ENCODE measurements at places on chromosomes 3 and 15.
A peak's percentile ranks its signal among the peaks of the same experiment; 100 is the strongest.

DNA sequence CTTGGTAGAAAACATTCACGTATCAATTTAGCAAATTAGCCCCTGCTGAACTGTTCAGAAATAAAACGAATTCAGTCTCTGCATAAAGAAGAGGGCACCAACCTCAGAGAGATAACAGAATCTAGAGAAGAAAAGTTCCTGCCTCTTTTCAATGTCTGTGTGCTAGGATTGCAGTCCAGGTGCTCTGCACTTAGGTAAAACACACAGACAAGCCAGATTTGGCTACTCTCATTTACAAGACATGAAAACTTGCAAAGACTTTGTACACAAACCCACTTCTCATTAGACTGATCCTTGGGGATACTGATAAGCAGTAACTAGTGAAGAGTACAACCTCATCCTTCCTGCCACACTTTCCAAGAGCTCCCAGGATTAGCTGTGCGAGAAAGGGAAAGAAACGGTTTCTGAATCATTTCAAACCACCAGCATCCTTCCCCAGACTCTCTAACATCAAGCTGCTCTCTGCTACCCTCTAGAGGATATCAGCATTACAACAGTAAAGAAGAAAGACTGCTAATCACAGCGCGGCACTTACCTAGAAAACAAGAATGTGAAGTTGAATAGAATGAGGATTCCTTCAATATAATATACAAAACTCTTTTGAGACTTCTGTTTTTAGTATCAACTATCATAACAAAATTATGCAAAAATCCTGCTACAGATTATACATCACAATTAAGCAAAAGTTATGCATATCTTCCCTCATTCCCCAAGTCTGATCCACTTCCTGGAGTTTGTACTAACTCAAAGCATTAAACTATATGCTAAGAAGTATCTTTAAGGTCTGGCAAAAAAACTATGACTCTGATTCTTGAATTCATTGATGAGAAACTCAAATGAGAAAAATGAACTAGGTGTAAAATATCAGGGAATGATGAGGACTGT is 306.4 kb downstream of the MAGI1 start:
- DNase-seq = no peak

DNA sequence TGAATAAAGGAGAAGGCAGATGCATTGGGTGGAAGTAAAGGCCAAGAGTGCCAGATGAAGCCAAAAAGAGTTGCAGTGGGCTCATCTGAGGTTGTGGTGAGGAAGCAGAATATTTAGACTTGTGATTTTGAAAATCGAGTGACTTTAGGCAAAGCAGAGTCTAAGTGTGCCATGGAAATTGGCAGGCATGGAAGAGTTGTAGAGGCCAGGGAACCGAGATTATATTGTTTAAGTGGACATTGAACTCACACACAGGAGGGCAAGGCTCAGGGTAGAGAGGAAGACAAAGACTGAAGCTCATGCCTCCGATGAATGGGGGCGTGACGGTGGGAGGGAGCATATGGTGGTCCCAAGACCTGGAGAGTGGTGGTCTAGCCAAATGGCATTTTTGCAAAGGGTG is 347.5 kb downstream of the EPHB1 start:
- no peak for DNase-seq

DNA sequence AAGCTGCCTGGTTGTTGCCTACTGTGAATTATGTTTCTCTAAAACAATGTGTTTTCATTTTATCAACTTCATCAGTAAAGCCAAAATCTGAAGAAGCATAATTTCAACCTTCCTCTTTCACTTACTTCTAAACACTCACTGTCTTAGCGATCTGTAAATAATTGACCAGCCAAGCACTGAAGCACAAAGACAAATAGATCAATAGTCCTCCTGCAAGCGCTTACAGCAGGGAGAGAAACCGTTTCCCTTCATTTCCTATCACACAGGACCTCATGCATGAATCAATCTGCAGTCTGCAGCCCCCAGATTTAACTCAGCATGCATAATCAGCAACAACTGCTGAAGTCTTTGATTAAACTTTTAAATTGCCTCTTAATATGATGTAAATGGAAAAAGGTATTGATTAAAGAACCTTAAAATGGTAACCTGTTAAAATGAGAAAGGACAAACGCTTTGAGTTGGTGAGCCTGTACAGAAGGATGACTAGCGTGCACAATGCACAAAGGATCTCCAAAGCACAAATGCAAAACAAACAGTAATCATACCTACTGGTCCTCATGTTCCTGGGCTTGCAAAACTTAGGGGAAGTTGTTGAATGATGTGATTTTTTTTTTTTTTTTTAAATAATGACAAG is 370.2 kb upstream of the ZNF385D start:
- DNase-seq = no peak

DNA sequence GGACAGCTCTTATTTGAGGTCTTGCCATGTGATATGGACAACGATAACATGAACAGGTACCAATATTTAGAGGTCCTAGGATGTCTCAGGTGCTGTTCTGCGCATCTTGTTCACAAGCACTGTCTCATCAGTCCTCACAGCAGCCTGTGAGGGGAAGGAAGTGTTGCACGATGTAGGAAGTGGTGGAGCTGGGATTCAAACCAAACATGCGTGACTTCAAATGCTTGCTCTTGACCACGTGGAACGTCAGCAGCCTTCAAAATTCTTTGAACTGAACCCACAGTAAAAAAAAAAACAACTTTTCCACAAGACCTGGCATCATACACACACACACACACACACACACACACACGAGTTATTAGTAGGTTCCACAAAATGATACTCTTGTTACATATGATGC is 153.4 kb upstream of the SMAD3 start:
- no peak for DNase-seq

- DNase-seq = no peak
These were observed 476.6 kb upstream of the ROBO1 start for GRCh38 chr3:80244390-80244789.

- no peak for DNase-seq
These were observed 31.3 kb upstream of the NFKBIZ start for GRCh38 chr3:101817992-101818391.

DNA sequence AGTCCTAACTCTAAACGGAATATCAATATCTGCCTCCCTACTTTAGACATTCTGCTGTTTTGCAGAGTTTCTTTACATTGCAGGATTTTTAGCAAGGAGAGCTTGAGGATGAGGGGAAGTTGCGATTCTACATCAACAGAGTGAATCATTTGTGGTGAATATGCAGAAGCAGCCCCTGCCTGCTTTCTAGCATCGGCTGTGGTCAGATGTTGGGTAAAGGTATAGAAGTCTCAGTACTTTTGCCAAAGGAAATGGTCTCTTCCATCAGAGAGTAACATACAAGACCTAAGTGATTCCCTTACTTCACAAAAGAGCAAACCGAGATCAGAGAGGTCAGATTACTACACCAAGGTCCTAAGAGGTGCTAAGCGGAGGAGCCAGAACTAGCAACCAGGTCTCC is 15.2 kb downstream of the ST3GAL6 start:
- DNase-seq = no peak

DNA sequence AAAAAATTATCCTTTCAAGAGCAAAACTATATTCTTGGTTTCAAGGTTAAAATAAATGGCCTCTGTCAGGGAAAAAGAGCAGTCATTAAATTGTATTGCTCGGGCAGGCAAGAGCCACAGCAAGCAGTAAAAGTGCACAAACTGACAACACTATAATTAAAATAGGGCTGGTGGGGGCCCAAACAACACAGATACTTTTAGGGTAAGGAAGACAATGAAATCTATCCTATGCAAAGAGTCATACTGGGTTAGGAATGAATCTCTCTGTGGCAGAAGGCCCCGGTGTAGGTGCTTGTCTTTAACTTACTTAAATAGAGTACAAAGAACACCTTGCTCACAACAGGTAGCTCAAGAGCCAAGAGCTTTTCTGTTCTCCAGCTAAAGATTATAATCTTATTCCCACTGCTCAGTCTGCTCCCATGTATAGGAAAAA is 94.7 kb downstream of the DLG1 start:
- DNase-seq = no peak

- no peak for DNase-seq
These were observed 9.7 kb downstream of the PLA2G4D start for GRCh38 chr15:42084465-42085235.

GRCh38 chr3:97871801-97872524 is 50.2 kb downstream of the CRYBG3 start:
- DNase-seq = peak; percentile 5

DNA sequence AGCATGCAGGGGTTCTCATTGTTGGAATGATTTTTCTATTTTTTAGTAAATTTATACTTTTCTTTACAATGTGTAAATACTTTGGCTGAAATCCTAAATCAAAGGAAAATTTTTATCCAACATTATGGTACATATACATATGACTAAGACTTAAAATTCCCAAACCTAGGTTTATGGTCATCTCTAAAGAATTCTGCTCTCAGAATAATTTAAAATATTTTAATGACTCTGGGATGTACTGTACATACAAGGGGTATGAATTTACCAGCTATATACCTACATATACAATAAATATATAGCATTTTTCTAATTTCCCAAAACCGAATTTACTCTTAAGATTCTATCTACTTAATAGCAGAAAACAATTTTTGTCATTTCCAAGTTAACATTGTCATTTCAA is 137.9 kb upstream of the POU1F1 start:
- no peak for DNase-seq

DNA sequence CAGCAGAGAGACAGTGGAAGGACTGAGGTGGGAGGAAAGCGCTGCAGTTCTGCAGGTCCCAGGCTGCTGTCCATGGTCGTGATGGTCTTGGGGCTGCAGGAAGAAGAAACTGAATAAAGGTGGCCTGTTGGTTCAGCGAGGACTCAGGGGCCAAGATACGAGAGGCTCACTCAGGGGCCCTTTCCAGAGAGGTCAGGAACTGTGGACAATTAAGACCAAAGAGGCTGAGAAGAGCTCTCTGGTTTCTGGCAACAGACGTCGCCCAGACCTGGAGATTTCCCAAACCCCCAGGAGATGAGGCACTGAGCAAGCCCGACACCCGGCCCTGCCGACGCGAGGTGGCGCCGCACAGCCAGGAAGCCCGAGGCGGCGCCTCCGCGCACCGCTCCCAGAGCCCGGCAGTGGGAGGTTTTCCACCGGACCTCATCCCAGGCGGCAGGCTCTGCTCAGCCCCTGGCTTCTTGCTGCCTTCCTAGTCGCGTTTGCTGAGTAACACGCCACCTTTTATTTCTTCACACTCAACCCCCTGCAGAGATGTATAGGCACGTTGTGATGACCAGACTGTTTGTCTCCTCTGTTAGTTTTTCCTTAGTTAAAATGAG is 56.4 kb upstream of the ARRDC4 start:
- DNase-seq = no peak

DNA sequence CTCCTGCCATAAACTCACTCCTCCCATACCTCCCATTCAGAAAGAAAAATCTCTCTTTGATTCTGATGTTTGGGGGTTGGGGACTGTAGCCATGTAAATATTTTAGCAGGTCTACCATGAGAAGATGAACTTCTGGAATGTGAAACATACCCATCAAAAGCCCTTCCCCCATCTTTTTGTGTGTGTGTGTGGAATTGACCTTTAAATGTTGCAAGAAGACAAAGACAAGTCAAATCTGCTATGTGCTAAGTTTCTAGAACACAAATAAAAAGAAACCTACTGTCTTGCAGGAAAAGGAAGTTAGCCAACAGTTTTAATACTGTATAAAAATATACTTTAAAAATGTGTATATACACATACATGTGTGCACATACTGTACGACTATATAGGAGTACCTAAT is 29.7 kb upstream of the USP50 start:
- no peak for DNase-seq

DNA sequence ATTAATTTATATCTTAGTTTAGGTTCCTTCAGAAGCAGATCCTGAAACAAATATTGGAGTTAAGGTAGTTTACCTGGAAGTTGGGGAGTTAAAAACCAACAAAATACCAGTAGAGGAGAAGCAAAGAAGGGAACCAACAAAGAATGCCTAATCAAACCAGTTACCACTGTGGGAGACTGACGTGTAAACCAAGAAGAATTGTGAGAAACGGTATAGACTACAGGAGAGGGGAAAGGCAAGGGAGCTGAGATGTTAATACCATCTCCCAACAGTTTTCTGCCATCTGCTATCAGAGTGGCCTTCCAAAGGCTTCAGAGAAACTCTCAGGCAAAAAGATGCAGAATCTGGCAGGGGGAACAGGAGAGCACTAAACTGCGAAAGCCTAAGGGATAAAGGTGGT is 53.5 kb downstream of the BFSP2 start:
- no peak for DNase-seq

DNA sequence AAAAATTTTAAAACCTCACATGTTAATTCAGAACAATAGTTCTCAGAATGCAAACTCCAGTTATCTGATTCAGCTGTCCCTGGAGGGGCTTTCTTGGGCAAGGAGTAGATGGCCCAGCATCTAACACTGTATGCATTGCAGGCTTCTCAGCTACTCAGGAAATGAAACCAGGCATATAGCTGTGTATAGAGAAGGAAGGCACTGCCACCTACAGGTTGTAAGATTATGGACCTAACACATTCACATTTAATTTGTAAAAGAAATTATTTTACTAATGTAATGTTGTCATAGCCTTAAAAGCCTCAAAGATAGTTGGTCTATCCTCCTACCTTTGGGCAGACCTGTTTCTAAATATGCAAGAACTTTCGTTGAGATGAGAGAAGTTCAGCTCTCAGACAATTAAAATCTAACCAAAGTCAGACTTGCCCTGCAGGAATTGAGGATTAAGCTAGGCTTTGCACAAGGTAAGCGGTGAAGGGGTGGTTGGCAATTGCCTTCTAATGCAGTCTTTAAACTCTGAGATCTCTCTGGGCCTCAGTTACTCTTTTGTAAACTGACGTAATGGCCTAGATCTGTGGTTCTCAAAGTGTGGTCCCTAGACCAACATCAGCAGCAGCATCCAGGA is 132.8 kb upstream of the SLC24A5 start:
- no peak for DNase-seq

DNA sequence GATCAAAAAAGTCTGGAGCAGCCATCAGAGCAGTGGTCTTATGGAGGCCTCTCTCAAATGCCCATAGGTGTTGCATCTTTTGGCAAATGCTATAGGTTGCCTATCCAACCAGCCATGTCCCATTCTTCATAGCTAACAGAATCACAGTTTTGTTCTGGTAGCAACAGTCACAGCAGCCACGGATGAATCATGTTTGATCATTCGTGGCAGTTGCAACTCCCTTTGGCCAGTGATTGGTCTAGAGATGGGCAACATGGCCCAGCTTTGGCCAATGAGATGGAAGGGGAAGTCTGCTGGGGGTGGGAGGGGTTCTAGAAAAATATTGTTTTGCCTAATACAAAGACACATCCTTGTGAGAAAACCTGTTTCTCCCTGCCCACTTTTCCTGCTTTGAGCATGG is 50.3 kb upstream of the PPP2R3A start:
- DNase-seq = no peak

DNA sequence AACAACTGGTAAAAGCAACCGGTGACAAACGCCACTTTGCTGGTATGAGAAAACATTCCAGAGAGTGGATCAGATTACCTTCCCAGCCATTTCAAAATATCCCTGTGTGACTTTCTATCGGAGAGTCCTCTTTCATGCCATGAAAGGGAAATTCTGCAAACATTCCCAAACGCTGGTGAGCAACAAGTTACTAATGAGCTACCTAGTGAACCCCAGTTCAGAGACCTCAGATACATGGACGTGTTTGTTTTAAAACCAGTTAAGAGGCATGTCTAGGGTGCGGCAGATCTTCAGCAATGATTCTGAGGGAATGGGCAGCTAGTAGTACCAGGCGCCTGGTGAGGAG is 418.2 kb upstream of the NR2F2 start:
- no peak for DNase-seq

Data from stimulated activated CD8-positive, alpha-beta memory T cell treated with anti-CD3 and anti-CD28 coated beads, Interleukin-4, amount 100 ng/mL, for 24 hours (primary cell).